ENCODE measurements at places on chromosomes 5 and 9.

GRCh38 chr9:100674419-100675122 is 96.7 kb downstream of the CAVIN4 start:
- peak; percentile 92 for DNase-seq

GRCh38 chr9:3756071-3756470 is 230.3 kb upstream of the RFX3 start:
- no peak for DNase-seq

- DNase-seq, result no peak
Observed at GRCh38 chr5:175652741-175653663, 4.9 kb upstream of the HRH2 start.

- no peak for DNase-seq
Observed at GRCh38 chr5:140011297-140011802, 31.7 kb downstream of the NRG2 start.

DNA sequence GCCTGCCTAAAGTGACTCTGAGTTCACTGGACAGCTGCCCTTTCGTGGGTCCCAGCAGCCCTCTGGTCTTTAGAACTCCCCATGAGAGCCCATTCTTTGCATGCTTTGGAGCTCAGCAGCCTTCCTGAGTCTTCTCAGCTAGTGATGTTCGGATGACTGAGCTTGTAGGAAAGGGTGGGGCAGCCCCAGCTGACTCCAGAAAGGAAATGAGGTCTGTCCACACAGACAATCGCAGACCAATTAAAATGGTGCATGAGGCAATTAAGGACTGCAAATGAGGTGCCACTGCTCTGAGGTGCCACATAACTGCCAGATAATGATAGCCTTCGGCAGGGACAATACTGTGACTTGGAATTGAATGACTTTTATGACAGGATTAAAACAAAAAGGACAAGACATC is 25.4 kb upstream of the TOMM5 start:
- DNase-seq, result no peak

DNA sequence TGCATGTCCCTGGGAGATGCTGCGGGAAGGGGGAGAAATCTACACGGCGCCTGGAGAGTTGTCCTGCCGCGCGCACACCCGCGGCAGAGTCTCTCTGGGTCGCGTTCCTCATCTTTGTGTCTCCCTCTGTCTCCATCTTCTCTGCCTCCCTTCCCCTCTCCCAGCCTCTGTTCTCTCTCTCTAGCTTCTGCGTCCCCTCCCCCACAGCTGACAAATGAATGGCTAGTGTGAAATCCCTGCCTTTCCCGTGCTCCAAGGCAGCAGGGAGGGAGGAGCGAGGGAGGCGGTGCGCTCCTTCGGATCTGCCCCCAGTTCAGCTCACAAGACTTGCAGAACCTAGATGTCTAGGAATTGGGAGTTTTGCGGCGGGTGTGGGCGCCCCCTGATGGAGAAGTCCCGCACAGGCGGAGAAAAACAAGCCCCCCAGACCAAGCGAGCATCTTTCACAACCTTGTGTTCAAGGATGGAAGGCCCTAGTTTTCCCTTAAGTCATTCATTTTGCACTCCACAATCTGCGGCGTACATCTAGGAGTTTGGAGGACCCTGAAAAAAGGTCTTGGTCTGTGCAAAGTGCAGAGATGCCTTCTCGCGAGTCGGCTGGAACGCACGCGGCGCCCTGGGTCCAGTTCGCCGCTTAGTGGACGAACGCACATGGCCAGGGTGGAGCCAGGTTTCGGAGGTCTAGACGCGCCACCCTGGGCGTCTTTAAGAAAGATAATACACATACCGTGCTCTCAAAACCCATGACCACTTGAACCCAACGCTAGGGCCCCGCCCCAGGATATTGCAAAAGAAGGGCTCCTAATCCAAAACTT is 2.0 kb downstream of the VCAN start:
- DNase-seq, result no peak

GRCh38 chr9:79564105-79564504 is 7.7 kb upstream of the TLE4 start:
- DNase-seq, result no peak

DNA sequence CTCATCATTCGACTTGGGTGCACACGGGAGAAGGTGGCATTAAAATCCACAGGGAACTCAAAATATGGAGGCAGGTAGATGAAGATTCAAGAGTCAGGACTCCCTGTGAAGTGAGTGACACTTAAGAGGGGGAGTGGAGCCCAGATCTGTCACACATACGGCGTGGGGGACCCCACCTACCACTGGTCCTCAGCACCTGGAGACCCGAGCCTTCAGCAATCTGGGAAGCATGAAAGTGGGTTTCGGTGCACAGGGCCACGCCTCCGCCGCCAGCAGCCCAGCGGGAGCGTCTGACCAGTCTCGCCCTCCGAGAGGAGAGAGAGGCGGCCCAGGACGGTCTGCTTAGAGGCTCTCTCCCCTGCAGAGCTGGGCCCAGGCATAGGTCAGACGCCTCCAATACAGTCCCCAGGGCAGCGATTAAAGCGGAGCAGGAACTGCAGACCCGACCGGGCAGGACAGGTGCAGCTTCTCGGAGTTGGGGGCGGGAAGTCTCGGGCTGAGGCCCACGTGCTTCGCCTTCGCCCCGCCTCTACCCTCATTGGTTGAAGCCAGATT is 639 bp upstream of the SLC2A8 start:
- DNase-seq, result no peak

- DNase-seq, result no peak
Observed at GRCh38 chr5:150105928-150106615, 19.7 kb upstream of the CSF1R start.

GRCh38 chr5:42908086-42908485 is 96.4 kb upstream of the SELENOP start:
- DNase-seq, result no peak

DNA sequence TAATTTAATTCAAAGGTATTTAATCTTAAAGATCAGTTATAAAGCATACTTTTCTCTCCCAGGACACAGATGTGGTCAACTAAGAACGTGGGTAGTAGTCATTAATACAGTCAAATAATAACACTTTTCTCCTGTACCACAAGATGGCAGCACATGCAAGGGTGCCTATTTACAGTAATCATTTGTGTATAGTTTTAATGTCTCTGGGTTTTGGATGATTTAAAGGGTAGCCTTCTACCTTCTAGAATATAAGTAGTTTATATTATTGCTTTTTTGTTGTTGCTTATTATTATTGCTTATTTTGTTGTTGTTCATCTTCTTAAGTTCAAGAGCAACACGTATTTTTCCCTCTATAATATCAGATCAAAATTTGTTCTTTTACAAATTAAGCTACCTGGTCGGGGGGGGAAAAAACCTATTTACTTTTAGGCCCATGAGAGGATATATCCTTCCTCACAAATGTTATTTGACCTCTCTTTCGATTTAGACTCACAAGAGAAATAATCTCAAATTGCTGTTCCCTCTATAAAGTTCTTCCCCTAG is 59.6 kb upstream of the SLC27A6 start:
- DNase-seq, result peak; percentile 3

GRCh38 chr5:131589510-131590348 is 45.3 kb downstream of the RAPGEF6 start:
- DNase-seq, result peak; percentile 23

- DNase-seq, result no peak
Observed at GRCh38 chr5:148967783-148968182, 95.1 kb downstream of the SH3TC2 start.

- peak; percentile 83 for DNase-seq
Observed at GRCh38 chr5:64295101-64295500, 129.5 kb downstream of the RNF180 start.

GRCh38 chr5:142141463-142141862 is 32.9 kb downstream of the NDFIP1 start:
- no peak for DNase-seq

- no peak for DNase-seq
Observed at GRCh38 chr5:17206021-17206420, 11.4 kb upstream of the BASP1 start.

- DNase-seq, result no peak
Observed at GRCh38 chr5:177434942-177435738, 8.7 kb downstream of the GRK6 start.

- DNase-seq, result peak; percentile 33
Observed at GRCh38 chr9:687994-688393, 153.5 kb upstream of the DMRT1 start.

GRCh38 chr9:77087506-77087905 is 68.1 kb downstream of the FOXB2 start:
- no peak for DNase-seq

GRCh38 chr9:138053996-138054752 is 176.6 kb downstream of the CACNA1B start:
- DNase-seq, result no peak

DNA sequence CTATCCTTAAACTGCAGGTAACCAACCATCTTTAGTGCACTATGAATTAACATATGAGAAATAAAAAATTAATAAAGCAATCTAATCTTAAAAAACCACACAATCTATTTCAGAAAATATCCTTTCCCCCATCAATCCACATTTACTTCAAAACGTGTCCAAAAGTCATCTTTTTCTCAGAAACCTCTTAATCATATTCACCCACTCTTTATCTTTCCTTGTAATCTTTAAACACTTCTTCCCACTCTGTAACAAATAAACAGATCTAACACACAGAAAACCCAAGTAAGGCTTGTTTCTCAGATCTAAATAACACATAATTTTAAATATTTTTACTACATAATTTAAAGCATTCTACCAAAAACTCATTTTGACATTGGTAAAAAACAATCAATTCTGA is 44.4 kb downstream of the EFCAB9 start:
- no peak for DNase-seq

- DNase-seq, result no peak
Observed at GRCh38 chr5:93117751-93118531, 463.1 kb downstream of the NR2F1-AS1 start.

- no peak for DNase-seq
Observed at GRCh38 chr5:9046756-9047481, 499.0 kb downstream of the SEMA5A start.

GRCh38 chr5:126017096-126017495 is 406.1 kb upstream of the GRAMD2B start:
- DNase-seq, result no peak

GRCh38 chr5:59187857-59188256 is 605.0 kb downstream of the RAB3C start:
- DNase-seq, result no peak

- DNase-seq, result no peak
Observed at GRCh38 chr5:180253036-180253824, 38.7 kb downstream of the MAPK9 start.

GRCh38 chr5:96348536-96348935 is 84.5 kb downstream of the PCSK1 start:
- DNase-seq, result no peak

DNA sequence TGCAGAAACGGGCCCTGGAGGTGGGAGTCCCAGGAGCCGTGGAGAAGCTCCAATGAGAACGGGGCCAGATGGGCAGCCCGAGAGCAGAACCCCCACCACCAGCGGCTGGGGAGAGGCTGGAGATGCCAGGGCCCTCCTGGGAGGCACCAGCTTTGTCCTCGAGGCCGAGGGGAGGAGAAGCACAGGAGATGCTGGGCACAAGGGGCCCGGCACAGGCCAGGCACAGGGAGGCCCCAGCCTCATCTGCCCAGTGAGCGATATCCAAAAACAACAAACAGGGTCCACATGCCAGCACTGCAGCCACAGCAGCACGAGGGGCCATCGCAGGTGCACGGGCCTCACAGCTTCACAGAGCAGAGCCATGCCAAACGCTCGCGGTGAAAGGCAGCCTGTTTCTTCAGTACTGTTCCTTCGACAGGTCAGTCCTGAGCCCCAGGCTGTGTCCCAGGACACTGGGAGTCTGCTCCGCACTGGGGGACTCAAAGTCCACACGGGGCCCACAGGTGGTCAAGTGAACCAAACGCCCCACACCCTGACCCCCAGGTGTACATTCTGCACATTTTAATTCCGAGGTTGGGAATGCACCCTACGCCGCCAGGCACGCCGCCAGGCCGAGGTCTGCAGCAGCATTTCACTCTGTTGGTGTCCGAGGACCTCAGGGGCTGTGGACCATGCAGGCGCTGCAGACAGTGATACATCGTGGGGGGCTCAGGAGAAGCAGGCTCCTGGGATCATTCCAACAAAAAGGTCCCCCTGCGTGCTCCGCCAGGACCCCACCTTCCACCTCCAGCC is 9.5 kb downstream of the LPCAT1 start:
- no peak for DNase-seq

- no peak for DNase-seq
Observed at GRCh38 chr5:88507261-88507660, 238.6 kb upstream of the TMEM161B start.

DNA sequence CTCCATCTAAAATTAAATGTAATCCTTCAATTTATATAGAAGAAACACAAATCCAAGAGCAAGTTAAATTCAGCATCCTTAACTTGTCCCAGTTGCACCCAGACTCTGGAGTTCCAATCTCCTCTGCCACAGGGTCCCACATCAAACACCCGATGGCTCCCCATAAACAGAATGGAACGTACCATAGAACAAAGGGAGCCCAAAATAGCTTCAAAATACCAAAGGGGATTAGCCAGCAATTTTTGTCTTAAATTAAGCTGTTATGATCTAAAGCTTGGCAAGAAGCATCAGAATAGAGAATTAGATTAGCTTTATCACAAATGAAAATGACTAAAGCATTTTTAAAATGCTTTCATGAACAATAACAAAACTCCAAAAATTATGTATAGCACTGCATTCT is 112.8 kb downstream of the FANCC start:
- no peak for DNase-seq

GRCh38 chr9:34343090-34343489 is 13.7 kb downstream of the NUDT2 start:
- DNase-seq, result no peak

GRCh38 chr9:134585746-134586706 is 55.6 kb upstream of the COL5A1 start:
- DNase-seq, result peak; percentile 84

GRCh38 chr9:19682397-19682796 is 106.4 kb downstream of the SLC24A2 start:
- DNase-seq, result no peak

DNA sequence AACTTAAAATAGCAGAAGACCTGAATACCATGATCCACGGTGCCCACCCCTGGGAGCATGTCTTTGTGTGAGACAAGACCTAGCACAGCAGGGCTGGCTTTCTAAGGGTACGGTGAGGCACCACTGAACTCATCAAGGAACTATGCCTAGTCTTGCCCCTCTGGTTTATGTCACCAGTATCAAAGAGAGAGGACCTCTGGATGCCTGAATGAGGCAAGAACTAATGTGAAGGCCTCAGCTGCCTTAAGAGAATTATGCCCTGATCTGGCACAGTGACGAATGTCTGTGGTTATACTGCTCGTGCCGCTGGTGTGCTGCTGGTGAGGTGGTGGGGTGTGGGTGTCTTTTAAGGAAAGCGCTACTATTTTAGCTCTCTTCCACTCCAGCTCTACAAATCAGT is 23.0 kb downstream of the NREP start:
- no peak for DNase-seq

- no peak for DNase-seq
Observed at GRCh38 chr5:163041254-163041653, 396.1 kb upstream of the CCNG1 start.

GRCh38 chr9:69178583-69179011 is 4.5 kb downstream of the TJP2 start:
- no peak for DNase-seq

Measured in NCI-H2171 treated with DMSO at 0.1 percent for 48 hours (cell line).